ENCODE measurements at places on chromosomes 1 and 21.

GRCh38 chr1:107172450-107173170 is 31.8 kb downstream of the NTNG1 start:
- peak; percentile 43 for DNase-seq

GRCh38 chr1:7456722-7457082 is 314.4 kb upstream of the VAMP3 start:
- DNase-seq = no peak

GRCh38 chr21:46091631-46092025 is 6.3 kb upstream of the COL6A2 start:
- no peak for DNase-seq

GRCh38 chr21:32494934-32495709 is 82.6 kb downstream of the EVA1C start:
- DNase-seq = peak; percentile 44

DNA sequence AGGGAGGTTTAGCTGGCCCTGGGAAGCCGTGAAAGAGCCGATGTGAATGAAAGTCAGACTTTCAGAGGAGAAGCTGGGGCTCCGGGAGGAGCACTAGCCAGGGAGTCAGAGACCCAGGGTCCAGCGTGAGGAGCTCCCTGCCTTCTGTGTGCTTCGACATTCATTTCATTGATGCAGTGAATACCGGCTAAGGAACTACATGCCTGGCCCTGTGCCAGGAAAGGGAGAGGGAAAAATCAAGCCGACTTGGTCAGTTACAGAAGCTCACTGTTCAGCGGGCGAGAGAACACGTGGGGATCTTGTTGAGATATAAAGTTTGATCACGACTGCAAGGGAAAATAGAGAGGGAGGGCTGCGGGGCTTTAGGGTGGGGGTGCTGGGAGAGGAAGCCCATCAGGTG is 76.7 kb upstream of the RUNX3 start:
- no peak for DNase-seq

Data from fibroblast of skin of right biceps (primary cell).